Urothelium cell line (cell line): ENCODE measurements at places on chromosomes 3 and 15.
A peak's percentile ranks its signal among the peaks of the same experiment; 100 is the strongest.

- no peak for DNase-seq
These were observed 1.6 kb downstream of the NR2F2 start for GRCh38 chr15:96331945-96332636.

GRCh38 chr3:12476238-12476897, 7.9 kb upstream of the TSEN2 start:
- DNase-seq = no peak

GRCh38 chr15:66387163-66388042, 691 bp downstream of the MAP2K1 start:
- peak; percentile 74 for DNase-seq

DNA sequence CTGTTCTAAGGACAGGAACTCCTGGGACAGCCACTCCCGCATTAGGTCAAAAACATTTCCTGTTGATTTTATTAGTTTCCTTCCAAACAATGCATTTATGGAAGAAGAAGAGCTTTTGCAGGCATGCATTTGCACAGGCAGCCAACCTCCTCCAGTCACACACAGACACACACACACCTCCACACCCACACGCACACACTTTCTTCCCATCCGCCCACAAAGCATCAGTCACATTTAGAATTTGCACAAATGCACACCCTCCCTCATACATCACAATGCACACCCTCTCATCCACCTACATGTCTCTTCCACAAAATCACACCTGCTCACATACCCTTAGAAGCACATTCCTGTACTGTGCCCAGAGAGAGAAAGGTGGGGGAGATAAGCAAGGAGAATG, 4.1 kb upstream of the TYRO3 start:
- no peak for DNase-seq

- DNase-seq = no peak
These were observed 7.0 kb upstream of the C15orf40 start for GRCh38 chr15:83018436-83018835.

DNA sequence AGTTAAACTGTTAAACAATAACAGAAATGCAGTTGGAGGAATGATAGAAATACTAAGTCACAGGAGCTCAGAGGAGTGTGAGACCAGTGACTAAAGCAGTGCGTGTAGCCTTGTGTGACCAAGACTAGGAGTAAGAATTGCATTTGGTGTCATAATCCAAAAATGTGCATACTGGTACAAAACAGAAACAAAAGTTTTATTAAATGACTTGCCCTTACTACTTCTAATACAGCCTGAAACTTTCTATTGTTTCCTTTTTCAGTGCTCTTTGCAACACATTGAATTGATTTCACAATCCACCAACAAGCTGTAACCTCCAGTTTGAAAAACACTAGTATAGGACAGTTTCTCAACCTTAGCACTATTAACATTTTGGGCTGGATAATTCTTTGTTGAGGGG, 17.1 kb downstream of the SNX1 start:
- DNase-seq = no peak

- no peak for DNase-seq
These were observed 17.2 kb upstream of the ANKDD1A start for GRCh38 chr15:64894395-64895056.
